H4 (cell line): ENCODE measurements at places on chromosomes 3 and 15. TPM values are rescaled to one million over a fixed set of nuclear protein-coding genes. Genes with fewer than 3 reads are reported as not detected.

NUP210 gene
- 3.1 and 3.7 TPM in 2 replicates for total RNA-seq

ADGRG7 gene
- not detected in 2 replicates for total RNA-seq

COLQ gene
- total RNA-seq: not detected in 2 replicates

DLEC1 gene
- 0.10 TPM in 1 of 2 replicates, not detected in the other for total RNA-seq

CHDH gene
- 0.02 and 0.39 TPM in 2 replicates for total RNA-seq

CHRM5 gene
- not detected in 2 replicates for total RNA-seq

NPTN gene
- 178 and 199 TPM in 2 replicates for total RNA-seq

POPDC2 gene
- total RNA-seq: 0.06 and 0.54 TPM in 2 replicates

C3orf22 gene
- total RNA-seq: not detected in 2 replicates

DNA sequence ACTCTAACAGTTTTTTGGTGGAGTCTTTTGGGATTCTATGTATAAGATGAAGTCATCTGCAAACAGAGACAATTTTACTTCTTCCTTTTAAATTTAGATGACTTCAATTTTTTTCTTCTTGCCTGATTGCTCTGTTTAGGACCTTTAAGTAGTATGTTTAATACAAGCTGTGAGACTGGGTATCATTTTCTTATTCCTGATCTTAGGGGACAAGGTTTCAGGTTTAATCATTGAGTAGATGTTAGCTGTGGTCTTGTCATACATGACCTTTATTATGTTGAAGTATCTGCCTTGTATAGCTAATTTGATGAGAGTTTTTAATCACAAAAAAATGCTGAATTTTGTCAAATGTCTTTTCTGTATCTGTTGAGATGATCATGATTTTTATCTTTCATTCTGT lies 20.6 kb downstream of the GRM2 start:
- no peak for DNase-seq

GRCh38 chr3:120561251-120562045 lies 34.7 kb upstream of the NDUFB4 start:
- DNase-seq: peak; percentile 67

DNA sequence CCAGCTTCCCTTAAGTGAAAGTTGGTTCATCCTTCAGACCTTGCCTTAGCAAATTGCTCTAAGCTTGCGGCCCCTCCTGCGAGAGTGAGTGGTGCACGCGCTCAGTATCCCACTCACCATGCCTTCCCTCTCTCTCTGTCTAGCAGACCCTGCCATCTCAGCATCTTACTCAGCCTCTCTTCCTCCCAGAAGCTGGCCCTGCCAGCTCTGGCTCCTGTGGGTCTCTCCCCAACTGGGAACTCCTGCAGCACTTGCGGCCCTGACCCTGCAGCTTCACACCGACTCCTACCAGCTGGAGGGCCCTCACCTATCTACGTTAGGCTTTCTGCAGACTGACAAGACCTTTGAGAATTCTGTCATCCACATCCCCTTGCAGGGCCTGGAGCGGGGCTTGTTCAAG lies 286.1 kb upstream of the TLE3 start:
- no peak for DNase-seq

- DNase-seq: no peak
These were observed 17.1 kb downstream of the P2RY12 start for GRCh38 chr3:151367448-151367847.

- no peak for DNase-seq
These were observed 96.4 kb downstream of the IL12A start for GRCh38 chr3:160084998-160085397.

- no peak for DNase-seq
These were observed 702 bp upstream of the DNAJC17 start for GRCh38 chr15:40807888-40808461.

GRCh38 chr3:39446444-39446843 lies 21.0 kb upstream of the MOBP start:
- DNase-seq: no peak

DNA sequence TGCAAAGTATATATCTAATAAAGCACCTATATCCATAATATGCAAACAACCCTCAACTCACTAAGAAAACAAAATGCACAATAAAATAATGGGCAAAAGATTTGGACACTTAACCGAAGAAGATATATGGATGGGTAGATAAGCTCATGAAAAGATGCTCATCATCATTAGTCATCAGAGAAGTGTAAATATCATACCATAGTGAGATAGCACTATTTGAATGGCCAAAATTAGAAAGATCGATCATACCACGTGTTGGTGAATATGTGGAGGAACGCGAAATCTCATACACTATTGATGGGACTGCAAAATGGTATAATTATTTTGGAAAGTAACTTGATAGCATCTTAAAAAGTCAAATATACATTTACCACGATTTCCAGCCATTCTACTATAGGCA lies 40.5 kb downstream of the PLS1 start:
- no peak for DNase-seq

- DNase-seq: peak; percentile 66
These were observed 296.3 kb downstream of the UACA start for GRCh38 chr15:70466895-70467529.

- no peak for DNase-seq
These were observed 26.6 kb upstream of the FAN1 start for GRCh38 chr15:30877070-30877469.

- DNase-seq: no peak
These were observed 10.6 kb upstream of the OXSR1 start for GRCh38 chr3:38154625-38155255.

DNA sequence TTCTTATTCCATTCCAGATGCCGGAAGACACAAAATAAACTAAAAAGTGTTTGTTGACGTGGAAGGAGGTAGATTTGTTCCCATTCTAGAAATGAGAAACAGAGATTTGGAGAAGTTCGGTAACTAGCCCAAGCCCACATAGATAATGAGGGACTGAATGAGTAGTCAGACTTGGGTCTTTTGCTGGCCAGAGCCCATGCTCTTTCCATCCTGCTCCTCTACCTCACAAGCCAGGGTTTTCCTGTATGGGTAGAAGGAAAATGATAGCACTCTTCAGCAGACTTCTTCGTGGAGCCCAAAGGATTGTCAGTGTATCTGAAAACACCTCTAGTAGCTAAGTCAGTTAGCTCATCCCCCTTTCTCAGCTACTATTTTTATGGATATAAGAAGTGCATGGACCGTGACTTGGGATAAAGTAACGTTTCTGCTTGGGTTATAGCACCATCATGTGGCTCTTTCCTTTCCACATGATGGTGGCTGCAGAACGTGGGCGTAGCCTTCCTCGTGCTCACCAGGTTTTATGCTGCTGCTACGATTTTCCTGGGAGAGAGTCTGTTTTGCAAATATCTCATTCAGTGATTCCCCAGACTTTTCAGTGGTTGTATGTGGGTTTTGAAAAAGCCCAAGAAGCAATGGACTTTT lies 84.6 kb downstream of the DGKG start:
- DNase-seq: peak; percentile 67

GRCh38 chr3:105891101-105891500 lies 22.3 kb upstream of the CBLB start:
- no peak for DNase-seq

GRCh38 chr3:192253138-192253887 lies 474.0 kb downstream of the FGF12 start:
- DNase-seq: no peak

DNA sequence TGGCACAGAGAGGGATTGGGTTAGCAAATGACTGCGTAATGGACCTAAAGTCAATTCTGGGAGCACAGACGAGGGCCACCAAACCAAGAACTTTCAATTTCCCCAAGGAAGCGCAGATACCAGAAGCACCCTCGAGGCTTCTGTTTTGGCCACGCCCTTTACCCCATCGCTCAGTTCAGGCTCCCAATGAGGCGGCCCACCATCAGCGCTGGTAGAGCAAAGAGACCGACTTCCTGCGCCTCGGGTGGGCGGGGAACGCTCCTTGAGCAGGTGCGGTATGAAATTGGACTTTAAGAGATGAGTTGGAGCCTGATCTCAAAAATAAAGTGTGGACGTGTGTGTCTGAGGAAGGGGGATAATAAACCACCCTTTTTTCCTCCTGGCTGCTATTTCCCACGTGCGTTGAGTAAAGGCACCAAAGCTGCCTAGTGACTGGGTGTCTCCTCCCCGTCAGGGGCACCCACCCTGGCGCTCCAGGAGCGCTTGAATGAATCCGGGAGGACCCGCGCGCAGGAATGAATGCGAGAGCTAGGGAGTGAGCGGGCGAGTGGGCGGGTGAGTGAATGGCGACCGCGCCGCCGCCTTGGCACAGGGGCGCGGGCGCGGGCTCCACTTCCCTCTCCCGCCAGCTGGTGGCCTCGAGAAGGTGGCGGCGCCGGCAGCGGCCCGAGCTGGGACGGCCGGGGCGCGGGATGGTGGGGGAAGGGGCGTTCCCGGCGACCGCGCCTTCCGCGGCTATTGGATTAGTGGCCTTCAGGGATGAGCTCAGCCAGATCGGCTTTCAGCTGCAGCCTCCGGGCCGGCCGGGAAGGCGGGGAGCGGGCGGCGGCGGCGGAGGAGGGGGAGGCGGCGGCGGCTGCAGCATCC lies at the start of gene SPSB4:
Gene SPSB4 (plus strand): TSS at position 772 of the 867 bp plus-strand sequence. CDS start 14,758 bp downstream, outside the sequence.
- peak; percentile 76 for DNase-seq

DNA sequence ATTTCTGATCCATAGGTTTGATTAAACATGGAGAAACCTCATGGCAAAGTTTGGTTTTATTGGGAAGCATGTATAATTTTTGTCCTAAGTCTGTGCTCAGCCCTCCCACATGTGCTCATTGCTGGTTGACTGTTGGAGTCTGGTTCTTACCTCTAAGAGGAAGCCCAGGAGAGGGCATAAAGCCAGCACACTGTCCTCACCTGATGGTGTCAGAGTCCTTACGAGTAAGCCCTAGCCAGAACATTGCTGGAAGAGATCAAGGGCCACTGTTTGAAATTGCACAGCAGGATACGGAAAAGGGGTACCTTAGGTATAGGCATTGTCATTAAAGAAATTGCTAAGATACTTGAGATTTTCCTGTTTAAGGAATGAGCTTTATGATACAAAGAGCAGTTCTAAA lies 21.3 kb downstream of the MLH1 start:
- no peak for DNase-seq

DNA sequence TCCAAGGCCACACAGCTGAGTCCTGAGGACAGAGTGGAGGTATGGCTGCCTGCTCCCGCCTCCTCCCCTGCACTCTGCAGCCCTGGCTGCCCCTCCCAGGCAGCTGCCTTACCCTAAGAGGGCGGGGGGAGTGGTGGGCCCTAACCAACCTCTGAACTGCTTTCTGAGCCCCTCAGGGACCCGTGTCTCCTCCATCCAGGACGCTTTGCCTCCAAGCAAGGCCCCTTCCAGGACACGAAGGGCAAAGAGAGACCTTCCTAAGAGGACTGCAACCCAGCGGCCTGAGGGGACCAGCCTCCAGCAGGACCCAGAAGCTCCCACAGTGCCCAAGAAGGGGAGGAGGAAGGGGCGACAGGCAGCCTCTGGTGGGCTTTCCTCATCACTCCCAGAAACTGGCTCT lies 7.6 kb downstream of the NEIL1 start:
- no peak for DNase-seq

DNA sequence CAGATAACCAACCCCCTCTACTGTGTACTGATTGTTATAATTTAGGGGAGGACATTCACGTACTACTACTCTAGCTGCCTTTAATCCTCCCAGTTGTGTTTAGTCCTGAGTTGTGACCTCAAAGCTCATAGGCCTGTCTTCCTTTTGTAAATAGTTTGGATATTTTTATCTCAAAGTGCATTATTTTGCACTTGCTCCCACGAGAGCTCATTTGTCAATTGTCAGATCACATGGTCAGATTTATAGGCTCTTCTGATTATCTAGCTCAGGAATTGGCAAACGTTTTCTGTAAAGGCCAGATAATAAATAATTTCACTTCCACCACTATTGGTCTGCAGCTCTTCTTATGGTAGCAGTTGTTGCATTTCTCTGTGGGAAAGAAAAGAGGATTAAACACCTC lies 14.4 kb upstream of the SLC30A4 start:
- DNase-seq: no peak

DNA sequence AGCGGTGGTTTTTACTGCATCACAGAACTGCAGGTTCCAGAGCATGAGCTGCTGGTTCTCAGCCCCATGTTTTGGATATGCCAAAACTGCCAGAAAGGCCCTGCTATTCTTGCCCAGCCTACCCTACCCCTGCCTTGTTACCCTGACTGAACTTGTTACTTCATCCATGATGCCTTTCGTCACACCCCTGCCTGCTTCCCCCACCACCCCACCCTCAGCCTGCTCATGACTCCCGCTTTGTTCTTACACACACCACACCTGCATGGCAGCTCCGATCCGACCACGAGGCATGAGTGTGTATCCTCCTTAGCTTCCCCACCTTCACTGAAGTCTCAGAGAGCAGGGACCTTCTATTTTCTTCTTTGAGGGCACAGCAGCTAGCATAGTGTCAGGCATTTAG lies 5.1 kb upstream of the TM4SF1 start:
- DNase-seq: no peak

DNA sequence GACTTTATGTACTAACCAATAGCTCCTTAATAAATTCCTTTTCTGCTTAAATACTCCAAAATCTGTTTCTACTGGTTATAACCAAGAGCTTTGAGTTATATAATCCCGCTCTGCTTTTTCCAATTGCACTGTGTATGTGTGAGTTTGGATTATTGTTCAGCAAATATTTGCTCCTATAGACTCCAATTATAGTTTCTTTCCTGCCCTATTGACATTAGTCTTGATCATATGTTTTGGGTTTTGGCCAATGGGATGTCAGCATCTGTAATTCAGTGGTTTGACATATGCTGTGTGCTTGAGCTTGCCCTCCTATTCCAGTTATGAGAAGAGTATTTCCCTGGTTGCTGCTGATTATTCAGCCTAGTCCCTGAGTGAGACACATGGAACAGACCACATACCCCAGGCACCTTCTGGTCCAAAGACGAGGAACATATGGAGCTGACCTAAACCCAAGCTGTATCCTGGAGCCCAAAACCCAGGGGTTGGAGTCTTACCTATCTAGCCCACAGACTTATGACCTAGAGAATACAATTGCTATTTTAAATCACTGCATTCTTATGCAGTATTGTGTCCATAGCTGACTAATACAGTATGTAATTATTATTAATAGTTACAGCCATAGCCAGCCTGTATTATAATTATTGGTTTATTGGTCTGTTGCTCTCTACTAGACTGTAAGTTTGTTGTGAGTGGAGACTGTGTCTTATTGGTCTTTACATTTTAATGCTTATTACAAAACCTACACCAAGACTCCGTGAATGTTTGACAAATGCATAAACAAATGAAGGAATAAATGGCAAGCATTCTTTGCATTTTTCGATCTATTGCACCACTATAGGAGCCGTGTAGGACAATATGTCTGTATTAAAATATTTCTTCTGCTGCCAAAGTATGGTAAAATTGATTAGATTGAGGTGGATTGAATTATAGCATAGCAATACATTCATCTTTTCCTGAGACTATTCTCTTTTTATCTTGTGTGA lies 11.7 kb upstream of the ZNF280D start:
- DNase-seq: no peak

DNA sequence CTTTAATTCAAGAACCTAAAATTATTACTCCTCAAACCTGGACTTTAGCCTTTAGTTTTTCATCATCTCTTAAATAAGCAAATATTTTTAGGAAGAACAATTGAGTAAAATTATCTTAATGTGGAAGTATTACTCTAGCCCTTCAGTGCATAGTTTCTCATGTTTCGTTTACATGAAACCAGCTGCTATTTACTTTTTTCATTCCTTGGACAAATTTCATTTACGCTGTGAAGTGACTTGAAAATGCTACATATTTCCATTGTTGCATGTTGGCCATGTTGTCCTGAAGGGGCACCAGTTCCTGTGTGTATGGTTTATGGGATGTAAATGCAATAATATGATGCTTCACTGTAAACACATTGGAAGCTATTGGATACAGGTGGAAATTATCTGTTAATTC lies 49.9 kb downstream of the SLC25A26 start:
- no peak for DNase-seq

GRCh38 chr3:39941931-39942330 lies 132.5 kb downstream of the MYRIP start:
- no peak for DNase-seq
